Hematopoietic multipotent progenitor cell treated with erythropoietin and hydrocortisone succinate and interleukin-3 and kit ligand, for 8 days (in vitro differentiated cells): ENCODE measurements at places on chromosomes 3 and 15.
A peak's percentile ranks its signal among the peaks of the same experiment; 100 is the strongest.

DNA sequence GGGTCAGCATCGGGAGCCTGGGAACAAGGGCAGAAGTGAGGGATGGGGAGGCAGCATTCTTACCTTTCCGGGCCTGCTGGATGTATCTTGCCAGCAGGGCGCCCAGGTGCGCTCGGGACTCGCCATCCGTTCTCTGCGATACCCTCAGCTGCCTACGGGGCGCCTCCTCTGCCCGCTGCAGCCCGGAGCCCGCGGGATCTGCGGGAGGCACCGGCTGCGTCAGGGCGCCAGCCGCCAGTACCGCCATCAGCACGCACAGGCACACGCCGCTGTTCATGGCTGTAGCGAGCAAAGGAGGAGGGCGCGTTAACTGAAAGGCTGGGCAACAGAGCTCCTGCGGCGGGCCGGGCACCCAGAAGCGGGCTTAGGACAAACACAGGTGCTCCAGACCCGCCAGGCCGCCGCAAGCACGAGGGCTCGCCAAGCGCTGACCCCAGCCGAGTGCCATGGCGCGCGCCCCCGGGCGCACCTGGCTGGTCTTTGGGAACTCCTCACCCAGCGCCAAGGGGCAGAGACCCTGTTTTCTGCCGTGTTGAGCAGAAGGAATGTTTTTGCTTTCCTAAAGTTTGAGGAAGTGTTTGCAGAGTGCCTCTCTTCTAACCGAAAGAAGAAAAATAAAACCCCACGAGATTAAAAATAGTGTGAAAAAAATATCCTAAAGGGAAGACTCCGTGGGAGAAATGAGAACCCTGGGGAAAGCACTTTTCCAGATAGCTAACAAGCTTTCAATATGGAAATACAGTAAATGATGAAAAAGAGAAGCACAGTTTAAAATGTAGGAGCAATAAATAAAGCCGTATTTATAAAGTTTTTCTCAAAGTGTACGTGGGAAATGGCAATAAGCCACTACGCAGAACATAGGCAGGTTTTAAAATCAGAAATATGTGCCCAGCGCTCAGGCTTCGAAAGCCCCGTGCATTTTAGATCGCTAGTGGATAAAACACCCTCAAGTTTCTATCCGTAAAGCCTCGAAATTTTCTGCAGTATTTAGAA, 2.3 kb downstream of the CCK start:
- no peak for DNase-seq

GRCh38 chr3:46062679-46063078, 35.4 kb upstream of the XCR1 start:
- DNase-seq, result no peak

DNA sequence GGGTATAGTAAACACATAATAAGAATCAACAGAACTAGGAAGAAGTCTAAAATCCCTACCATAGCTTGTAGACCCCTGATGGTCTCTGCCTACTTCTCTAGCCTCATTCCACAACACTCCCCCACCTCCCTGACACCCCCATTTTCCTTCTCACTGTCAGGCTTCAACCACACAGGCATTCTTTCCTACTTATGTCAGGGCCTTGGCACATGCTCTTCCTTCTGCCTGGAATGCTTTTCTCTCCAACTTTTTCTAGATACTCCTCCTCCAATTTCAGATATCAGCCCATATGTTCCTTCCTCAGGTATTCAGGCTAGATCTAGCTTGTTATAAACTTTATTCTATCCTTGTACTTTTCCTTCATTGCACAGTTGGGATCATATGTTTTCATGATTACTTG, 106.0 kb upstream of the MRPL3 start:
- no peak for DNase-seq

- DNase-seq, result no peak
Measured at GRCh38 chr3:25139267-25139666, 288.8 kb upstream of the RARB start.

- DNase-seq, result no peak
Measured at GRCh38 chr3:66200147-66200546, 20.7 kb upstream of the SLC25A26 start.

DNA sequence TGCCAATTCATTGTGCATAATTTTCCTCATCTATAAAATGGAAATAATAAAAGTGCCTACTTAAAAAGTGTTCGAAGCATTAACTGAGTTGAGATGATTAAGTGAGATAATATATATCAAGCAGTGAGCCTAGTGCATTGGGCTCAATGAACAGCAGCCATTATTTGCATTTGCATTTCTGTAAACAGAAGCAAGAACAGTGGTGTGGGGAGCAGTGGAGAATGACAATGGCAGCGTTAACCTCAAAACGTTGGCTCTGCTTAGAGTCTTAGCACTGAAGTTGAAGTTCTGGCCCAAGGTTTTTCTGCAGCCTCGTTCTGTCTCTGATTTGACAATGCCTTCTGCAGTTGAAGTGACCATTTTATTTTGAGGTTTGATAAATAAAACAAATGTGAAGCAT, 466.3 kb upstream of the ONECUT1 start:
- DNase-seq, result no peak

GRCh38 chr3:154235330-154235729, 89.0 kb downstream of the DHX36 start:
- DNase-seq, result no peak

DNA sequence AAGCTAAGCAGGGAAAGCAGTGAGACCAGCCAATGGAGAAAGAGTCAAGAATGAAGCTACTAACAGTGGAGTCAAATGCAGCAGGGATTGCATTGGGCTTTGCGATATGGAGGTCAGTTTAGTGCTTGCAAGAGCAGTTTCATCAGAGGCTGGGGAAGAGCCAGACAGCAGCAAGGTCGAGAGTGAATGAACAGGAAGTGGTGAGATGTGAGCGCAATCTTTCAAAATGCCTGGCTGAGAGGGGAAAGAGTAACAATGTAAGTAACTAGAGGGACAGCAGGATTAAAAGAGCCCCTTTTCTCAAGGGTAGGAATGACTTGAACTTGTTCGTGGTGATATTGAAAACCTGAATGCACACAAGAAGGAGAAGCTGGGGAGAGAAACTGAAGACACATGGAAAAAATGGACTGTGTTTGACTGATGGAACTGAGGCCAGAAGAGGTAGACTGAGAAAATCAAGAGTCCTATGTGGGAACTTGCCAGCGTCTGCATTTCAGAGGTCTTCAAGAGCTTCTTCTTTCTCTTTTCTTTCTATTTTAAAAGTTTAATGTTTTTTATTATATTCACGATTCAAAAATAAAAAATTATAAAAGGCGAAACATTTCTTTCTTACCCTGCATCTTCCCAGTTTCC, 30.6 kb upstream of the GPR160 start:
- no peak for DNase-seq

DNA sequence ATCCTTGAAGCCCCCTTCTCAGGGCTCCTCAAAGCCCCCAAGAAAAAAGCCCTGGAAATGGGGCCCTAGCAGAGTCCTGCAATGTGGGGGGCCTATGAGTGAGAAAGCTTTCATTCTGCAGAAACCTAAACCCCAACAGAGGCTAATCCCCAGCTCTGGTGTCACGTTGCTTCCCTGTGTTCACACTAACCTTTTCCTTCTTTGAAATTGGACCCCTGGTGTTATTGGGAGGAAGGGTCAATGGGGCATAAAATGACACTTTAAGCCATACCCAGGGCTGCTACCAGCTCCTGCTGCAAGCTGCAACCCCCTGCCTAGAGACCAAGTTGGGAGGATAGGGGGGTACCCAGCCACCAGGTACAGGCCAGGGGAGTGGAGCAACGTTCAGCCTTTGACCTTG, 2.1 kb downstream of the CYP1A2 start:
- DNase-seq, result no peak

DNA sequence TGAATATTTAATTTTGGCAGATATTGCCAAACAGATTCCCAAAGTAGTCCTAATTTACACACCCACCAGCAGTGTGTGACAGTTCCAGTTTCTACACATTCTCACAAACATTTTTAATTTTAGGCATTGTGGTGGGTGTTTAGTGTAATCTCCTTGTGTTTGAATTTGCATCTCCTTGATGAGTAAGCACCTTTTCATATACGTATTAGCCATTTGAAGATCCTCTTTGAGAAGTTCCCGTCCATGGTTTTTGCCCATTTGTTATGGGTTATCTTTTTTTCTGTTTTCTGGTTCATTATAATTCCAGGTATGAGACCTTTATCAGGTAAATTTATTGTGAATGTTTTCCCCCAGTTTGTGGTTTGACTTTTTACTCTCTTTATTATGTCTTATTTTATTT, 2.3 kb upstream of the TM4SF19 start:
- no peak for DNase-seq

DNA sequence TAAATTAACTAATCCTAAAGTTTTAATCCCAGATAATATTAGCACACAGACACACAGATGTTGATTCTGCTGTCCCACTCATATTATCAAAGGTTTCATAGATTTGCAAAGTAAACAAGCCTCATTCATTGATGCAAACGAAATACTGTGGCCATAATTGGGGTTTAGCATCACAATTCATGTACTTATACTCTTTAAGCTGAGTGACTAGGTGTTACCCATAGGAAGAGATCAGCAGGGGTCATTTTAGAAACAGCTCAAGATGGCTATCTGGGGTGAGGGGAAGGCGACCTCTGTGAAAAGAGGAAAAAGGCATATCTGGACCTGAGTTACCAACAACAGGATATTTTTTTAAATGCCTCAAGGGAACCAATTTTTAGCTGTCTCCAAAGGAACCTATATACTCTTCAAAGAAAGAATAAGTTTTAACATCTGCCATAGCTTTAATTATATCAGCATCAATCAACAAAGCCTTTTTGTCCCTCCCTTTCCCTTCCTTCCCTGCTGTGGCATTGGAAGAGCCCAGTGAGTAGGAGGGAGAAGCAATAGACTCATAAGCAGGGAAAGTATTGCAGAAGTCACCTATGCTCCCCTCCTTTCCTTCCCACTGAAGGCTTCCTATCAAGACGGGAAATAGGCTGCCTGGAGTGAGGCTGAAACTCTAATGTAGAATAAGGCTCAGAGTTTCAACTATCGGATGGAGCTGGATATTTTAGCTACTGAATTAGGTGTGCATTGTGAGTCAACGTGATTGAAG, 553.4 kb downstream of the ZIC1 start:
- no peak for DNase-seq

DNA sequence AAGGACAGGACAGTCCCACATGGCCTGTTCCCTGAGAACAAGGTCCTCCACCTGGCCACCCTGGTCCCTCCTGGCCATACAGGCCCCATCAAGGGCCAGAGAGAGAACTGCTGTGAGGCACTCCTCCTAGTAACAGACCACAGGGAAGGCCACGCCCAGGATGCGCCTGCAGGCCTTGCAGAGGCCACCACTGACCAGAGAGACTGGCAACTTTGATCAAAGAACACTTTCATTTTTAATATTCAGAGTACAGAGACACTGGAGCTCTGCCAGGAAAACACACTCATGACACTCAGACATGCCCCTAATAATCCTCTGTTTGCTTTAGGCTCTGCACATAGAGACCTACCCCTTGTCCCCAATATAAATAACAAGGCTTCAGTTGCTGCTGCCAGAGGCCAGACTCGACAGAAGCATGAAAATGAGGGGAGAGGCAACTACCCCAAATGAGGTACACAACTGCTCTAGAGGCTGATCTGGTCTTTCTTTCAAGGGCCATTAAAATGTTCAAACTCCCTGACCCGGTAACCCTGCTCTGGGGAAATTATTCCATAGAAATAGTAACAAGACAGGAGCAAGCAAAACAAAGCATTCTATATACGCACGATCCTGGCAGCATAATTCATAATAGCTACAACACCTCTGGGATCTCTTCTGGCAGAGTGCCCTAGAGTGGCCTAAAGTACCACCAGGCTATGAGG, 44.8 kb downstream of the CCDC12 start:
- DNase-seq, result peak; percentile 69

GRCh38 chr15:36608180-36608579, 28.8 kb downstream of the CDIN1 start:
- no peak for DNase-seq

- no peak for DNase-seq
Measured at GRCh38 chr15:60969658-60970057, 259.4 kb downstream of the RORA start.
